Fibroblast of the conjunctiva (primary cell): ENCODE measurements at places on chromosomes 6 and 20.

GRCh38 chr20:47278907-47279348, 77.6 kb downstream of the ZMYND8 start:
- no peak for DNase-seq

DNA sequence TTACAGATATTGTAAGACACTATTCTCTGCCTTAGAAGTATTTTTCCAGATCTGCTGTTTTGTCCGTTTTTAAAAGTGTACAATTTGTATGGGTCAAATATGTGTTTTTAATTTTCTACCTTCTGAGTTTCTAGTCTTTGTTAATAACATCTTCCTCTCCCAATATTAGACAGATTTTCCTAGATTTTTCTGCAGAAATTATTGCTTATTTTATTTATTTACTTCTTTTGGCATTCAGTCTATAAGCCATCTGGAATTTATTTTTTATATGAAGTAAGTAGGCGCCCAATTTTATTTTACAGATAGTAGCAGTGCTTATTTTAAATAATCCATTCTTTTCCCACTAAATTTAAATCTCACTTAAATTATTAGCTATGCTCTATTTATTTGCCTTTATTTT, 103.1 kb upstream of the PLEKHG1 start:
- no peak for DNase-seq

DNA sequence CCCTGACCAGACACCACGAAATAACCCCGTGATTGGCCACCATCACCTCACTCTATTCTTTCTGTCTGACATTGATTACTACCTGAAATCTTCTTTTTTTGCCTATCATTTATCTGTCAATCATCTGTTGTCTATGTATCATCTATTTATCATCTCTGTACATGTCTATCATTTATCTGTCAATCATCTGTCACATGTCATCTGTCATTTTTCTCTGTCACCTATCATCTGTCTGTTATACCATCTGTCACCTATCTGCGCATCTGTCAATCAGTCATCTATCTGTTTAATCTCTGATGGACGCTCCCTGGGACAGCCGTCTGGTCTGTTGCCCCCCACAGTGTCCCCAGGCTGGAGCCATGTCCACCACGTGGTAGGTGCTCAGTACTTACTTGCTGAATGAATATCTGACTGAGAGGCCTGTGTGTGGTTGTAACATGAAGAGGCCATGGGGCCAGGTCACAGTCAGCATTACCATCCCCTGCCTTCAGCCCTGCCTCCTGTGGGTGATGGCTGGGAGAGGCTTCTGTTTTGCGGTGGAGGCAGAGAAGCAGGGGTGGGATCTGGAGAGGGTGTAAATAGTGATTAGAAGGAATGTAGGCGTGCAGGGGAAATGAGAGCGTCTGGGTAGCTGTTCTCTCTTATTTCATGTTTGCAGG, 302.7 kb downstream of the QKI start:
- DNase-seq: no peak

DNA sequence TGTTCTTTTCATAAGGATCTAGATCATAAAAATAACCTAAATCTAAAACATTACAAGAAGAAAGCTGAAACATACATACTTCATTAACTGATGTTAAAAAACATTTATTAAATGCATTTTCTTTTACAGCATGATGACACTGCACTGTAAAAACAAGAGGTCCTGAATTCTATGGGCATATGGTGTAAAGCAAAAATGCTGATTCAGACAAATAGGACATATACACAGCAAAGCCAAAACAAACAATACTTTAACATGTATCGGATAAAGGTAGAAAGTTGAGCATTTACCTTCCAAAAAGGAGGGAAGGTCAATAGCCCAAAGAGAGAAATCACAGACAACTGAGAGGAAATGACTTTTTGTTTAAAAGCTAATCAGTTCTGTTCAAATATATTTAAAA, 221.5 kb downstream of the RNGTT start:
- no peak for DNase-seq

DNA sequence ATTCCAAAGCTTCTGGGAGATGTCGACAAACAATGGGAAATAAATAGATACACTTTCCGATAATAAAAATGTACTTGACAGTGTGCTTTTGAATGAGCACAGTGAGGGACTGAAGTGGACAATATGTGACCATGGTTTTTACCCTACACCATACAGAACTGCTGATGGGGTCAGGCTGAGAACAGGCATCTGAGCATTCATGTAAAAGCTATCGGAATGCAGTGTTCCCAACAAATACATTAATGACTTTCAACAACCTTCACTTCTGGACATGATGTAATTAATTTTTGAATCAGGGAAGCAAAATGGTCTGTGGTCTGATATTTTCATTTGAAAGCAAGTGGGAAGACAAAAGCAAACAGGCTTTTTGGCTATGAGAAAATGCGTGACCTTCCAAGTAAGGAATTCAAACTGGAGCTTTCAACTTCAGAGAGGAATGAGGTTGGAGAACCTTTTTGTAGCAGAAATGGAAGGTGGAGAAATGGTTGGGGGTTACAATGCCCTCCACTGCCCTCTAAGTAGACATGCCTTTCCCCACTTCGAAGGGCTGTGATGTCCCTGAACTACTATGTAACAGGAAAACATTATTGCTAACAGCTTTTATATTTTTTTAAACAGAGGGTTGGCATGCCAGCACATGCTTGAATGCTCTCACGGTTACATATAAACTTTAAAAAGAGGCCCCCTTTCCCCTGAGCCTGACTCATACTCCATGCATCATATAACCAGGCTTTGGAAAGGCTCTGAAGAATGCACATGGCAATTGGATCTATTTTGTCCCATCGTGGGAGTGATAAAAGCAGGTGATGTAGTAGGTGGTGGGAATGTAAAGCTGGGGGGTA, 203.5 kb upstream of the CITED2 start:
- DNase-seq: peak; percentile 65

DNA sequence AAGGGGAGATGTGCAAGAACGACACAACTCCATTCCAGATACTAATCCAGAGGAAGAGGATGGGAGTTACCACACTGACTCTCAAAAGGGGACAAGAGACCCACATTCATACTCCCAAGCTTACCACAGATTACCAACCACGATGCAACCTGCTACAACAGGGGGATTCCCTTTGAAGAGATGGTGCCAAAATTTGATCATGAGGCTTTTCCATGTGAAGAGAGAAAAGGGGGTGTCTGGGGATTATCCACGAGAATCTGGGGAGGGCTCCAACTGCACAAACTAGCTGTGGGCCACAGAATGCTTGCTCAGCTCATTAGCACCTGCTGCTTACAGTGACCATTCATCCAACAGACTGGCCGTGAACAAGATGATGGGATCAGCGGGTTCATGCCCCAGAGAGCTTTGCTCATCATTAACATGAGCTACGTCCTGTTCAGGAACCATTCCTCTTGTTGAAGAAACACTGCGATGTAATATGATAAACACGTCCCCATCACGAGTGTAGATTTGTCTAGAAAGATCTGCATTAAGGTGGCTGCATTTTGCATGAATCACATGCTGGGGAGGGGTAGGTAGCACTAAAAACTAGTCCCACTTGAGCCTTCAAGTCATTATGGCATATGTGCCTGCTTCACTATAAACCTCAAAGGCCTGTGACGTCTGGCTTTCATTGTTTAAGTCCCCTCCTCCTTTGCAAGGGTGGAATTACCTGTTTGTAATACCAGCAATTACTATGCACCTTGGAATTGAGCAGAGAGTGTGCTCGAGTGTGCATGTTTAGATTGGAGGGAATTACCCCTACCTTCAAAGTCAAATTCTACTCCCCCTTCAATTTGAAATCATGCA, 4.0 kb downstream of the PLAGL2 start:
- no peak for DNase-seq

DNA sequence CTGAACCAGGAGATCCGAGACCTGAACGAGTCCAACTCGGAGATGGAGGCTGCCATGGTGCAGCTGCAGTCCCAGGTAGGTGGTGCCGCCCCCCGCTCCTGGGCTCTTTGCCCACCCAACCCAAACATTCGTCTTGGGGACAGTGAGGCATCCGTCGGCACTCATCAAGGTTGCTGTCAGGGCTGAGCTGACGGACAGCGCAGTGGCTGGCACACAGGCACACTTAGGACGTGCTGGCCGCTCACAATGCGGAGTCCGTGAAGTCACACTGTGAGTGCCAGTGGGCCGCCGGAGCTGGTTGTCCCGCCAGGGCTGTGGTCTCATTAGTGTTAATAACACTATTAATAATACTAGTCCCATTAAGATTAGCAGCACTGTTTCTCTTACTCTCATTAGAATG, 18.2 kb upstream of the PCMTD2 start:
- no peak for DNase-seq

- no peak for DNase-seq
Observed at GRCh38 chr6:20538907-20539306, 4.7 kb downstream of the CDKAL1 start.

DNA sequence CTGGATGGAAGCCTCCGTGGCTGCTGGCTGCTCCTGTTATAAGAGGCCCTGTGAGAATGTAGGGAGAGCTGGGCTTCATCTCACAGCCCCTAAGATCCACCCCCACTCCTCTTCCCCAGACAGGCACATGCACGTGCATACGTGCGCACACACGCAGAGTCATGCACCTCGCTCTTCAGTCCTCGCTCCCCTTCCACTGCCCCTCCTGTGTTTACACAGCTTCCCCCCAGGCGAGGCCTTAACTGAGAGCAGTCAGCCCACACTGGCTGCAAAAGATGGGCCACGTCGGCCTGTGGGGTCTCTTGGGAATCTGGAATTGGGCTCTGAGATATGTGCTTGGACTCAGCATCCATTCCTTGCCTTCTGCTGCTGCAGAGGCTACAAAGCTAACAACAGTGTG, 35.2 kb upstream of the MLN start:
- no peak for DNase-seq

- DNase-seq: no peak
Observed at GRCh38 chr20:48999890-49000870, 45.9 kb upstream of the CSE1L start.

DNA sequence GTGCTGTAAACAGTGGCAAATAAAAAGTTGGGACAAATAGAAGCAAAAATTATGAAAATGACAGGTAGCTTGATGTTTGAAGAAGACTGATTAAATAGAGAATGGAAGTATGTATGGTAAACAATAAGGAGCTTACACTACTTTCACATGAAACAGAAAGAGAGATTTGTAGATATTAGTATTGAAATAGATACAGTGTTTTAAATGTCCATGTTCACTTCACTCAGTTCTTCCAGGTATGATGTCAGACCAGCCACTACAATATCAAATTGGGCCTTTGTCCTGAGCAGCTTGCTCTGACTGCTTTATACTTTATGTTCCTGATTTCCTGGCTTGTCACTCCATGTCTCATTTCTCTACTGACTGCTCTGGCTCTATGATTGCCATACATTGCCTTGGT, 107.5 kb downstream of the CENPW start:
- no peak for DNase-seq
